ENCODE measurements at places on chromosomes 11 and 22.

GRCh38 chr11:125091877-125092664 is 19.4 kb downstream of the TMEM218 start:
- peak overlapping the region; percentile 21 for H3K27ac ChIP-seq
- H3K36me3 ChIP-seq = peaks cover 28% of the 10 kb centered on the region

DNA sequence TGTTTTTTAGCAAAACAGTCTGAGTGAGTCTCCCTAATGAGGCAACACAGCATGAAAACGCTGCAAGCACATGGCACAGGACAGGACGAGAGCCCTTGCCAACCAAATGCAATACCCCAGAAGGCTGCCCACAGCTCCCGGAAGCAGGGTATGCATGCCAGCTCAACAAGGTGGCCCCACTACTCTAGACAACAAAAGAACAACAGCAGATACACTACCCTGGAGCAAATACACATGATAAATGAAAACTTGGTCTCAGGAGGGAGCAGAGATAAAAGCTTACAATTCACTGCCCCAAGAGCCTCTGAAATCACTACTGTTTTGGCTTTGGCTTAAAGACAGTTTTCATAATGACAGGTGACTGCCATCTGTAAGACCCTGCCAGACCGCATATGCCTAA is 785.4 kb upstream of the API5 start:
- no peaks in the 10 kb centered on the region for H3K4me1 ChIP-seq
- no peak overlapping the region for H3K4me3 ChIP-seq
- DNase-seq = no peak
- no peak overlapping the region for H3K27ac ChIP-seq

GRCh38 chr22:30182350-30182745 is 64.2 kb downstream of the LIF start:
- no peaks in the 10 kb centered on the region for H3K27me3 ChIP-seq
- DNase-seq = peak; percentile 73
- H3K36me3 ChIP-seq = no peaks in the 10 kb centered on the region
- H3K27ac ChIP-seq = peak overlapping the region; percentile 77
- H3K4me1 ChIP-seq = peaks cover 9% of the 10 kb centered on the region
- no peak overlapping the region for H3K4me3 ChIP-seq

- peaks cover 2% of the 10 kb centered on the region for H3K4me1 ChIP-seq
- H3K27ac ChIP-seq = no peak overlapping the region
- no peak overlapping the region for H3K4me3 ChIP-seq
These were observed 10.5 kb upstream of the MCHR1 start for GRCh38 chr22:40668611-40669411.

DNA sequence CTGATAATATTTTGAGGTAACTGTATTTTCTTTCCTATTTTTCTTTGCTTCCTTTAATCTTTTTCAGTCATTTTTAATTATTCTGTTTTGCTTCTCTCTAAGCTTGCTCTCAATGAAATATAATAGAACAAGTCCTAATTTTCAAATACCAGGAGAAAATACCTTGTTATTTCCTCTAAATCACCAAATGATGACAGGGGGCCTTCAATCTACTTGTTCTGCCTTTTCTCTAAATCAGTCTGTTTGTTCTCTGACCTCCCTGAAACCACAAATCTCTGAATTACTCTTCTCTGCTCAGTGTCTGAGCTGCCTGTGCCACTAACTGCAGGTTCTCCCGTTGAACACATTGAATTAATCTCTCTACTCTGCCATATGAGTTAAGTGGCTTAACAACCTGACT is 286.2 kb downstream of the C11orf87 start:
- H3K27ac ChIP-seq = no peak overlapping the region
- DNase-seq = no peak

DNA sequence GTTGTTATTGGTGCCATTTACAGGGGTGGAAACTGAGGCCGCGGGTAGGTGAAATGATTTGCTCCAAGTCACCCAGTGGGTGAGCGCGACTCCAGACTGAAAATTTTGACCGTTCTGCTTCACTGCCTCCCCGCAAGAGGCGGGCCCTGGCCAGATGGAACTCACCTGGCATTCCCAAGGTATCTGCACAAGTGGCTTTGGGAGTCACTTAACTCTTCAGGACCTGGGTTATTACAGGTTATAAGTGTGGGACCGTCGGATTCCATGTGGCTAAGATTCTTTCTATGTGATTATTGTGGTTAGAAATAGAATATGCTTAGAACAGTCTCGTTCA is 598 bp downstream of the CABIN1 start:
- no peak overlapping the region for H3K27ac ChIP-seq
- peak overlapping the region; percentile 99 for H3K4me3 ChIP-seq
- no peak for DNase-seq
- peaks cover 2% of the 10 kb centered on the region for H3K4me1 ChIP-seq
- H3K27me3 ChIP-seq = no peaks in the 10 kb centered on the region

DNA sequence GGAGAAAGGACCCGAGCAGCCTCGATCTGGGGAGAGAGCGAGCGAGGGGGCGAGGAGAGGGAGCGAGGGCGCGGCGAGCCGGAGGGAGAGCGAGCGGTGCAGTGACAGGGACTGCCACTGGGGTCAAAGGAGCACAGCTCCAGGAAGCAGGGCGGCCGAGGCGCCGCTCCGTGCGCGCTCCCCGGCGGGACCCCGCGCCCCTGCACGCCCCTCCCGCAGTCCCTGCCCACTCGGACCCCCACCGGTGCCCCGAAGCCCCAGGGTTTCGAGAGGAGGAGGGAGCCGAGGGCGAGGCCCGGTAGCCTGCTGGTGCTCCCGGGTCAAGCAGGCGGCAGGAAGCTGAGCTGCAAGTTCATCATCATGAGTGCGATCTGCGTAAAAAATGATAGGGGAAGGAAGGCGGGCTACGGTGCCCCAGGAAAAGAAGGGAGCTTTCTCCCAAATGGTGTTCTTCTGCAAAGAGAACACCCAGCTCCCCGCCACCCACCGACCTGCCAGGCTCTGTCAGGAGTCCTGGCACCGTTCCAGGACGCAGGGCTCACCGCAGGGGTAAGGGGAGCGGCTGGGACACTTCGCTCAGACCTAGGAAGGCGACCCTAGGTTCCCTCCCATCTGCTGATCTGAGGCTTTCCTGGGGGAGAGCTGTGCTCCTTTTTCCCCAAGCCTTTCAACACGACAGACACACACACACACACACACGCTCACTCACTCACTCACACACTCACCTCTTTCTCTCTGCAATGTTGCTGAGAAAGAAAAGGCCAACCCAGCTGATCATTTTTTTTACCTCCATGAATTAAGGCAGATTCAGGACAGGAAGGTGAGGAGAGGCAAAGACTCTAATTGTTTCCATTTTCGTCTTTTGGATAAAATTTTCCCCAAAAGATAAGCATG is at the start of gene MPPED2:
Gene MPPED2 (minus strand): TSS at position 103 of the 894 bp plus-strand sequence. CDS start 5,980 bp downstream, outside the sequence.
- H3K36me3 ChIP-seq = peaks cover 4% of the 10 kb centered on the region
- peak within 1 kb of the TSS; percentile 65 for H3K4me3 ChIP-seq
- no peak within 1 kb of the TSS for H3K27ac ChIP-seq
- DNase-seq = no peak

Measured in mesenchymal stem cell (in vitro differentiated cells and primary cell).